Right lung (tissue), 10 donors: ENCODE measurements at places on chromosomes 4 and X. TPM values are rescaled to one million over a fixed set of nuclear protein-coding genes. Genes with fewer than 3 reads are reported as not detected.

- DNase-seq: no peak
Measured at GRCh38 chrX:3379111-3379510, 32.7 kb upstream of the MXRA5 start.

- no peak for DNase-seq
Measured at GRCh38 chr4:4873203-4873602, 13.7 kb downstream of the MSX1 start.

DNA sequence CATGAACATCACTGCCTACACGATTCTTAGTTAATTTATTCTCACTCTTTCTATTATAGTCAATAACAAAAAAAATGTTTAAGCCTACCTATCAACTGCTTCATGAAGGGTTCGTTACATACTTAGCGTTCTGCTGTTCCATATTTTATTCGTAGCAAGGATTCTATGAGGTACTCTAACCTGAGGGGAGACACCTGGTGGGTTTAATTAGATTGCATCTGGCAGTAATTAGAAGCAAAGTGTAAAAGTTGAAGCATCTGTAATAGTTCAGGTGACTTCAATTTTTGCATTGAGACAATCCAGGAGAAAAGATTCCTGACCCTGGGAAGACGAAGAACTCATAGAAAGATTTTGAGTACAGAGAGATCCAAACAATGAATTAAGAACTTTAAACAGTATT lies 1655.8 kb upstream of the TENM3 start:
- no peak for DNase-seq

- DNase-seq: no peak
Measured at GRCh38 chr4:26583538-26583864, 383 bp upstream of the TBC1D19 start.

DNA sequence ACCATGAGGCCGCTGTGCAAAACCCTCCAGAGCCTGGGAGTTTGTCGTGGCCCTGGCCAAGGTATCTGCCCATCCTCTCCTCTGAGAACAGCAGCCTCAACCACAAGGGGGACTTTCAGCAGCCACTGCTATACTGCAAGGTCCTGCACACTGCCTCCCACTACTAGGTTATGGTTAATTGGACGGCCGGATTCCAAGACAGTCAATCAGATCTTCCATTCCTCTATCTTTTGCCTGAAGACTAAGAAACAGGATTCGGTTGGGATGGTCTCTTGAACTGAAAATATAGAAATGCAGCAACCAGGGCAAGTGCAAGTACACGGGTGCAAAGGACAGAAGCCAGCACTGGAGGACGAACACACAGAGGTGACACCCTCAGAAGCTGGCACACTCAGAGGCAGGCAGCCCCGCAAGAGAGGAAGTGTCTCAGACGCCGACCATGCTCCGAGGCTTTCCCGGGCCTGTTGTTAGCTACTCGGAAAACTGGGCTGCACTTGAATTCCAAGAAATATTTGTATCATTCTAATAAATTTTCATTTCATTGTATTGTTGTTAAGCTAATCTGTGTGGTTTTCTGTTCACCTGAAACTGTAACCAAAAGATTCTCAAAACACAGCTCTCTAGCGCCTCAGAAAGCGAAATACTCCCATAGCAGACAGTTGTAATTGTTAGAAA lies 63.3 kb downstream of the AFAP1 start:
- no peak for DNase-seq

GRCh38 chr4:10731162-10731561 lies 46.6 kb upstream of the CLNK start:
- no peak for DNase-seq

DNA sequence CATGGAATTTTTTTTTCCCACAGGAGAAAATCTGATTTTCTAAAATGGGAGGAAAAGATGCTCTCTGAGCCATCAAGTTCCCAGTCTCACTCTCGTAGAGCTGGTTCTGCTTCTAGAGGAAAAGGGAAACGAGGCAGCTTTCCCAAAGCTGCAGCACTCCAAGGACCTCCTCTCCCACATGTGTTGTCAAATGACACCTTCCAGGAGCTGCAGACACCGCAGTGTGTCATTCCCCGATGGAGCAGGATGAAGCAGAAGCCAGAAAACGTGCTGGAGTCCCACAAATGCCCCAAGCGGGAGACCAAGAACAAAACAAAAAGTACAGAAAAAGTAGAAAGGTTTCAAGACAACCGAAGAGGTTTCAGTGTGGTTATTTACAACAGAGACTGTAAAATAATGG lies 348.1 kb downstream of the ARHGAP10 start:
- no peak for DNase-seq

DNA sequence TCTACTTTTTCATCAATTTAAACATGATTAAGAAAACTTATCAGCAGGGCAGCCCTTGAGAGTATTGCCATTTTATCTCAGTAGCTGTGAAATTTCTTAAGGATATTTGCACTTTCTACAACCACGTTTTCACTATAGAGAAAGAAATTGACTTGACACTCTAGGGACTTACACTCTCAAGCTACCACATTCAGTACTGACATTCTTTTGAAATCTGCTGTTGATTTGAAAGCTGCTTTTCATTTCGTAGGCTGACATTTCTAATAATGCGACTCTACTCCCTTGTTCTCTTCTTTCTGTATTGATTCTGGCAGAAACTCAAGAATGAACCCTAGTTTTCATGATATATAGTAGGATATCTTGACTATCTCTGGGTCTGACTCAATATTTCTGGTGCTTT lies 13.7 kb upstream of the GRXCR1 start:
- no peak for DNase-seq

GRCh38 chr4:89469930-89470375 lies 162.4 kb upstream of the GPRIN3 start:
- DNase-seq: no peak

- DNase-seq: no peak
Measured at GRCh38 chr4:29289118-29289517, 1431.1 kb upstream of the PCDH7 start.

The SLC10A4 gene
- polyA plus RNA-seq: 0.35 TPM

The HTR2C gene
- 0.48 TPM for polyA plus RNA-seq

The TCEAL7 gene
- 27.7 TPM for polyA plus RNA-seq

The CORIN gene
- 5.4 TPM for polyA plus RNA-seq

The PAGE2 gene
- polyA plus RNA-seq: not detected

The FHIP1A gene
- 2.6 TPM for polyA plus RNA-seq
